ENCODE measurements at places on chromosomes 3 and 15.

GRCh38 chr3:195224980-195225580, 45.9 kb downstream of the XXYLT1 start:
- no peak for DNase-seq

DNA sequence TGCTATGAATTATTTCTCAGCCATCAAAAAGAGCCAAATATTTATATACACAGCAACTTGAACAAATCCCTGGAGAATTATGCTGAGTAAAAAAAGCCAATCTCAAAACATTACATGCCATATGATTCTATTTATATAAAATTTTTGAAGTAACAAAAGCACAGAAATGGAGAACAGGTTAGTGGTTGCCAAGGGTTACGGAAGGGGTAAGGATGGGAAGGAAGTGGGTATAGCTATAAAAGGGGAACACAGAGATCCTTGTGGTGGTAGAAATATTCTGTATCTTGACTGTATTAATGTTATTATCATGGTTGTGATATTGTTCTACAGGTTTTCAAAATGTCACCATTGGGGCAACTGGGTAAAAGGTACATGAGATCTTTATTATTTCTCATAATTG, 62.3 kb upstream of the ASB14 start:
- DNase-seq = no peak

- DNase-seq = no peak
Observed at GRCh38 chr3:124168271-124168670, 176.3 kb upstream of the ROPN1 start.

- DNase-seq = no peak
Observed at GRCh38 chr3:119324899-119325298, 30.7 kb downstream of the ARHGAP31 start.

DNA sequence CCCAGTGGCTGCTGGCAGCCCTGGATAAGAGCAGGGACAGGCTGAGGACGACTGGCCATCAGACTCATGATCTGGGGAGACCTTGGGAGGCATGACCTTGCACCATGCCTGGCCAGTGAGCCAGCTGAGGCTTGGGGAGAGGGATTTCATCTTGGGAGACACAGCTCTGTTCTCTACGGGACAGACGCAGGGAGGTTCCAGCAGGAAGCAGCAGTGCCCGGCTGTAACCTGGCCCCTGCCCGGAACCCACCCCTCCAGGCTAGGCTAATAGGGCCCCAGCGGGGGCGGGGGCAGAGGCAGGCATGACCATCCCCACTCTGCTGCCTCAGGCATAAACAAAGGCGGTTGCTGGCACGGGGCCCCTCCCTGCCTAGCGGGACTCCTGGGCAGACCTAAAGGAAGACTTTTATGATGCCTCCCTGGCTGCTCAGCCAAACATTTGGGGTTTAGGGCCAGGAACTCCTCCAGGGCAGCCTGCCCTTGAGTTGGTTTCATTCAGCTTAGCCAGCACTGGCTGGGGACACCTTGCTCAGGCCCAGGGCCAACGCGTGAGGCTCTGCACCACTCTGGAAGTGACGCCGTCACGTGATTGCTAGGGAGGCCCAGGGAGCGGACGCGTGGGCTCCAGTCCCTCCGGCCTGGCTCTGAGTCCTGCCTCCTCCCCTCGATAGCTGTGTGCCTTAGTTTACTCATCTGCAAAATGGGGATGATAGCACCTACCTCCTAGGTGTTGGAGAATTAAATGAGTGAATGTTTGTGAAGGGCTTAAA, 27.6 kb downstream of the HDAC11 start:
- DNase-seq = no peak

- DNase-seq = no peak
Observed at GRCh38 chr3:147518465-147518864, 109.3 kb downstream of the ZIC1 start.

GRCh38 chr15:89416339-89417183, 79.8 kb downstream of the RHCG start:
- DNase-seq = peak; percentile 63

- DNase-seq = no peak
Observed at GRCh38 chr15:33392453-33392852, 81.7 kb downstream of the RYR3 start.

- DNase-seq = no peak
Observed at GRCh38 chr3:54139630-54140029, 17.3 kb downstream of the CACNA2D3 start.

- no peak for DNase-seq
Observed at GRCh38 chr3:197367081-197367780, 68.8 kb upstream of the DLG1 start.

GRCh38 chr15:86837294-86838061, 757.8 kb downstream of the AGBL1 start:
- no peak for DNase-seq

DNA sequence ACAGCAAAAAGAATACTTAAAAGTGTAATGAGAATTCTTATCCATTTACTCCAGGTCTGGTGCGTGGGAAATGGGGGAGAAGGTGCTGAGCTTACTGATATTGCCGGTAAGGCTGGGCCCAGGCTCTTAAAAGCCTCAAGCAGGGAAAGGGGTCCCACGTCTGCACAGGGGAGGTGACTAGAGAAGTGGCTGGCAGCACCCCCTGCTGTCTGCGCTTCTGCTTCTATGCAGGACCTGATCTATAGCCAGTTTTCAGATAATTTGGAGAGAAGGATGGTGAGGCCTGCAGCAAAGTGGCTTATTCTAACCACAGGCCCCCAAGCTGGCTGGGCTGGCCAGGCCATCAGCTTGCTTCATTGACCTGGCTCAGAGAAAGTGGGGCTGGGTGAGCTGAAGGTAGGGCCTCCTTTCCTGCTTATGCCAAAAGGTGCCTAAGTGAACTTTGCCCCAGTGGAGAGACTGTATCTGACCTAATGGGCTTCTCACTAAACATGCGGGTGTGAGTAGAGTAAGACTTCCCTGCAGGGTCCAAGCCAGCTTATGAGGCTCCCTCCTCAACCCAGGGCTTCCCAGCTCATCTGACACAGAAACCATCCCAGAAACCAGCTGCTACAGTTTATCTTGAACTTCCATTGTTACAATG, 30.9 kb upstream of the ATP1B3 start:
- DNase-seq = no peak

DNA sequence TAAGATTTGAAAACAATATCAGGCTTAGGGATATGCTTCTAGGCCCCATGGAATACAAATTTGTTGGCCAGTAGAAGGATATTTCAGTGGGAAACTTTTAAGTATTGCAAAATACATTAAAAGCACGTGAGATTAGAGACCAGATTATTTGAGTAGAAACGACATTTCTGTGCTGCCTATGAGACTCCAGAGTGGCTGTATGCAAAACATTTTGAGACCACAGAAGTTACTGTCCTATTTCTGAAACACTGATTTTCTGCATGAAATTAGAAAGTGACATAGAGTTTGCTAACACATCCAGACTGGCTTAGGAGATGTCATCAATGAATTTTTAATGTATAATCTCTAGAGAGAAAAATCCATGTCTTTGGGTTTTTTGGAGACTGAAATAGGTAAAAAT, 99.8 kb downstream of the KCNH8 start:
- DNase-seq = no peak

DNA sequence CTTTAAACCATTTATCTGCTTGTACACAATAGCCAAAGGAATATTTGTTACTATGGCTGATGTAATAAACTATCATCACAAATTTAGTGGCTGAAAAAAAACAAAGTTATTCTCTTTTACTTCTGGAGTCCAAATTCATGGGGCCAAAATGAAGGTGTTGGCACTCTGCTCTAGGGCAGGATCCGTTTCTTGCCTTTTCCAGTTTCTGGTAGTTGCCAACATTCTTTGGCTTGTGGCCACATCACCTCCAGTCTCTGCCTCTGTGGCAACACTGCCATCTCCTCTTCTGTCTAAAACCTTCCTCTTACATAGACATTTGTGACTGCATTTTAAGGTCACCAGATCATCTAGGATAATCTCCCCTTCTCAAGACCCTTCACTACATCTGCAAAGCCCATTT, 27.3 kb downstream of the NIT2 start:
- no peak for DNase-seq

GRCh38 chr3:64494526-64494925, 193.3 kb downstream of the ADAMTS9 start:
- DNase-seq = no peak

GRCh38 chr3:175001091-175001490, 142.0 kb downstream of the NAALADL2 start:
- no peak for DNase-seq

DNA sequence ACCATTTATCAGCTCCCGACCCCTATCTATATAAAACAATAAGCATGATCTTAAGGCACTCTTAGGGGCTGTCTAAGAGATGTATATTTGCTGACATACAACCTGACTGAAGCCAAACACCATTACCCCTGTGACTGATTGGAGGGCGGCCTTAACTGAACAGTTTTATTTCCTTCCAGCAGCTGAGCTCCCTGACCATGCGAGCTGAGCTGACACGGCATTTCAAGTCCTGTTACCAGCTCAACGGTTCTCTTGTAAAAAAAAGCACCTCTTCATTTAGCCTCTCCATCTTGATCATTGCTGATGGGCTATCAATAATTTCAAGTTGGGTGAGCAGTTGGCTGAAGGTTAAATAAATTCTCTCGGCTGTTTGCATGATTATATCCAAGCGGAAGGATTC, 33.4 kb upstream of the BNIP2 start:
- DNase-seq = no peak

GRCh38 chr15:70258369-70259027, 160.8 kb upstream of the TLE3 start:
- peak; percentile 68 for DNase-seq

- DNase-seq = no peak
Observed at GRCh38 chr15:80641384-80641783, 53.7 kb upstream of the ABHD17C start.

- no peak for DNase-seq
Observed at GRCh38 chr15:42315521-42315920, 42.3 kb upstream of the TMEM87A start.

DNA sequence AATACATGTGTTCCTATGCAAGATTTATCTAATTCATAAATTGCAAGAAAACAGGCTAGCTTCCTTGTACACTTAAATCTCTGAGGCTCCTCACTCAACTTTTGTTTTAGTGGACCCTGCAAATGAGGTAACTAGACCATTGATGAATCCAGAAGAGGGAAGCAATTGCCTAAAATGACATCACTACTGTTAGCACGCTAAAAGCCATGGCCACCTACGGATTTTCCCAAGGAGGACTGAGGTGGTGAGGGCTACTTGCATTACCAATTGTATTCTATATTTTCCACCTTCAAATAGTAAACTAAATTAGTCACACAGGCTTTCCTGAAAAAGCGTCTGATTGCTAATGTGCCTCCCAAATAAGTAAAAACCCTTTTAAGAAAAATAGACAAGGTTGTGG, 140.7 kb downstream of the GADL1 start:
- DNase-seq = no peak

- DNase-seq = no peak
Observed at GRCh38 chr3:190642016-190642415, 128.1 kb downstream of the IL1RAP start.

DNA sequence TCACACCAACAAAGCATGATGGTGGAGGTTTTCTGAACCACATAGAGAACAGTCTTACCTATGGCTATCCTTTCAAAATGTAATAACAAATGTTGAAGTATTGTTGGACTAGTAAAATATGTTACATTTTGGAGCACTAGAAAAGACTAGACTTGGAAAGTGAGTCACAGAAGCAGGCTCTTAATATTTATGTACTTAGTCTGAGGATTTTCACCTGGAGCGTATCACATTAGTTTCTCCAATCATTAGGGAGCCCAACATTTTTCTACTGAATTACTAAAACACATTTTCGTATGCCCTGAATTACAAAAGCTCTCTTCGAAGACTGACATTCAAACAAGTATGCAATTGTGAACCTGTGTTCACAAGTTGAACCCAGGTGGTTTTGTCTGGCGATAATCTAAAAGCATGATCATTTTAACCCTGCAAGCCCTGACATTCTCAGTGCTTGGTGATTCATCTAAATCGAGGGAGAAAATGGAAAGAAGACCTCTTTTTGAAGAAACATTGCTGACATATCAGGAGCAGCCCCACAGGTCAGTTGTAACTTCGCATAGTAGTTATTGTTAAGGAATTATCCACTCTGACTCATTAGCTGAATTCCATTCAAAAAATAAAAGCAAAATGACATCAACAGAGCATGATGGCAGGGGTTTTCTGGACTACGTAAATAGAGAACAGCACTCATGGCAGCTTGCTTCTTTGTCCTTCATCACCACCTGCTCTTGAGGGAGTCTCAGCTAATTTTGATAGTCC, 679.8 kb upstream of the NECTIN3 start:
- no peak for DNase-seq

GRCh38 chr3:127796831-127797150, 25.5 kb downstream of the MGLL start:
- DNase-seq = no peak

GRCh38 chr3:10426346-10427220, 78.8 kb downstream of the ATP2B2 start:
- no peak for DNase-seq

DNA sequence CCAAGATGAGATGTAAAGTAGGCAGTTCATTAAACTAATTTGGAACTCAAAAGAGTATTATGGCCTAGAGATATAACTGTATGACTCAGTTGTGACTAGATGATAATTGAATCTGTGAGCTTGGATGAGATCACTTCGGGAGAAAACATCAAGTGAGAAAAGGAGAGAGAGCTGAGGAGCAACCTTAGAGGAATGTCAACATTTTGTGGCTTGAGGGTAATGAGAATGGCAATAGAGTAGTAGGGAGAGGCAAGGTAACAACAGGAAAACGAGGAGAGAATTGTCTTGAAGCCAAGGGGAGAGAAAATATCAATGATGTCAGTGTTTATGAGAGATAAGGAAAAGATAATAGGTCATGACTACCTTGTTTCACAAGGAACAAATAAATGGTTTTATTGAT, 580.2 kb downstream of the NLGN1 start:
- no peak for DNase-seq

- DNase-seq = no peak
Observed at GRCh38 chr15:27973886-27974285, 125.2 kb downstream of the OCA2 start.

DNA sequence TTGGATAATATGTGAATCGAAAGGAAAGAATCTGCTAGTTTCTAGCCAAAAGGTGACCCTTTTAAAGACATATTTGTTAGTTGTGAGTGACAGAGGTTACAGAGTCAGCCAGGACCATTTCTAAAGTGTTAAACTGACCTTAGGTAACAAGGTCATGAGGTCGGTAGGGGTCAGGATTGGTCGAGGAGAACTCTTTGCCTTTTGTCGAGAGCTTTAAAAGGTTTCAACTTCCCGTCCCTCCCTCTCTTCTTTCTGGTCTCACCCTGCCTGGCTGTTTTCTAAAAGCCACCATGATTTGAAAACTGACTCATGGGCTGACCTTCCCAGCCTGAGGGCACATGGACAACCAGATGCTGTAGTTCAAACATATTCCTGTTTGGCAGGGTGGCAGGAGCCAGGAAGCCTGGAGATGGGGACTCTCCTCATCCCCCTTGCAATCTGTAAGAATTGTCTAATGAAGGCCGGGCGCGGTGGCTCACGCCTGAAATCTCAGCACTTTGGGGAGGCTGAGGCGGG, 25.8 kb upstream of the PRTG start:
- DNase-seq = no peak

DNA sequence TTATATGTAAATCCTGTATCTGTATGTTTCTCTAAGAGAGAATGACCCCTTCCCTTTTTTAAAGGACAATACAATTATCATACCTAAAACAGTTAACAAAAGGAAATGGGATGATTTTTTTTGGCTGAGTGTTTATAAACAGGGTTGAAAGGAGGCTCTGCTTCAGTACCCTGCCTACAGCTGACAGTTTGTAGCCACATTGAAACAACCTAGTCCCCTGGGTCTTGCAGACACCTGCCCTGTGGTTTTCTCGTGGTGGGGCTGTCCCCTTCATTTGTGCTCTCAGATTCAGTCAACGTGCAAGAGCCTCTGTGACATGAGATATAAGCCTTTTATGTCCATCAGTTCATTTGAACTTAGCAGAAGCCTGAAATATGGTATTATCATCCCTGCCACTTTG, 2.3 kb upstream of the HMCES start:
- DNase-seq = no peak
